ENCODE measurements at places on chromosomes 5 and 9.
A peak's percentile ranks its signal among the peaks of the same experiment; 100 is the strongest.

DNA sequence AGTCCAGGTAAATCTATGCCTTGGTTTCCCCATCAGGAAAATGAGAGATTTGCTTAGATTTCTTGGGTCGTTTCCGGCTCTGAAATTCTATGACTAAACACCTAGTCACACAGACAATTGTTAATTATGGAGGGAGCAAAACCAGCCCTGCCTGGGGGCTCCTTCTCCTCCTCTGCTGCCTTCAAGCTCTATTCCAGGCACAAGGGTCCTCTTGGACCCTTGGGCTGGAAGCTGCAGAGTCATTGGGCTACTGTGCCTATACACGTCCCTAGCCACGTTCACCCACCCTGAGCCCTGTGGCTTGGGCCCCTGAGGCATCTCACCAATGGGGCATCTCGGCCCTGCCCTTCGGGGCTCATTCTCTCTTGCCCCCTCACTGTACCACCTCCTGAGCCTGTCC is 73.8 kb upstream of the TBC1D2 start:
- no peak for DNase-seq

GRCh38 chr5:137401946-137402345 is 97.2 kb downstream of the SPOCK1 start:
- DNase-seq, result peak; percentile 59

DNA sequence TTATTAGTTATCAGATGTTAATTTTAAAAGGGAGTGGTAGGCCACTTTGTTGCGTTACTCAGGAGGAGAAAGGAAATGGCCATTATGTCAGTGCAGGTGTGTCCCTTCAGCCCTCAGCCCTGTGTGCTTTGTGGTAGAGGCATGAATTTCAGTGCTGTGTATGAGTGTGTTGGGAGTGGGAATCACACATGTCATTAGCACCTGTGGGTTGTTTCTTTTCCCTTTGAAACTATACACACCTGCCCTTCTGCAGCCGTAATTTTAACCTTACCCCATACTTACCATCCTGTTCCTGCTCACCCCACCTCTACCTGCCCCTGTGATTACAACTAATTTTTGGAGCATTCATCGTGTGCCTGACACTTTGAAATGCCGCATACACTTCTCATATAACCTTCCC is 156.4 kb downstream of the ARHGAP26 start:
- DNase-seq, result no peak

GRCh38 chr5:104347119-104347708 is 784.6 kb upstream of the NUDT12 start:
- peak; percentile 14 for DNase-seq

- DNase-seq, result no peak
Measured at GRCh38 chr5:90311401-90311800, 98.2 kb downstream of the CETN3 start.

DNA sequence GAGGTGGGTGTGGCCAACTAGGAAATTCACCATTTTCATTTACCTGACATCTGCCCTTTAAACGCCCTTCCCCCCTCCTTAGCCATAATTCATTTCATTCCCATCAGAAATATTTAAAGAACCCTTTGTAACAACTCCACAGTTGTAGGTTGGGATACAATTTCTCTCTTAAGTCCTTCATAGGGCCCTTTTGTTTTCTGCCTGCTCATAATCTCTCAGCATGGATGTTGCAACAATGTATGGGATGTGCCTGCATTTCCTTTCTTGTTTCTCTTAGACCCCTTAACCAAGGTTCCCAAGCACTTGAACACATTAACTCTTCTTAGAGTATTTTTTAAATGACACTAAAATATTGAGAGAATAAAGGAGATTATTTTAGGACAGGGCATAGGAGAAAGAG is 51.7 kb upstream of the MYO10 start:
- no peak for DNase-seq

DNA sequence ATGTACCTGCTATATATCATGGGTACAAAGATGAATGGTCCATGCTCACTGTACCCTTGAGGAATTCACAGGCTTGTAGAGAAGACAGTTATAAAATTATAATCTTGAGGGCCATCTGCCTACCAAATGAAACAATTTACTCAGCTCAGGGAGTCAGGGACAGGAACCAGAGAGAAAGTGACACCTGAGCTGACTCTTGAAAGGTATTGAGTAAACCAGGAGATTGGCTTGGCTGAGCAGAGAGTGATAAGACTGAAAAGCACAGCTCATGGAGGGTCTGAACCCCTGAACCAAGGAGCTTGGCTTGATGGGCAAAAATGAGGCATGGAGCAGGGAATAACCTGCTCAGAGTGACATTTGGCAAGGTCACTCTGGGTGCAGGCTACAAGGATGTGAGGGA is 147.3 kb downstream of the FAM114A2 start:
- DNase-seq, result no peak

DNA sequence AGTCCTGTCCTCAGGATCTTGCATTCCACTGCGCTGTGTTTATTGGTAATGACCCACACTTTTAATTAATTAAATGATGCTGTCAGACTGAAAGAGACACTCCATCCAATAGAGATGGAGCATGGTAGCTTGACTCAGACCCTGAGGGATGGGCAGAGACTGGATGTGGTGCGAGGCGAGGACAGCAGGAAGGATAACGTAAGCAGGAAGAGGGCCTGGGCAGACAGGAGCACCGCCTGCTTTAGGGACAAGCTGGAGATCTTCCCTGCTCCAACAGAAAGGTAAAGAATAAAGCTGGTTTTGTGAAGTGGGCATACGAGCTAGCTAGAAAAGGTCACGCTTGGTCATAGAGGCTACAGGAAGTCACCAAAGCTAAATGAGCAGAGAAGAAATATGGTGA is 3.6 kb upstream of the DOCK8 start:
- no peak for DNase-seq

DNA sequence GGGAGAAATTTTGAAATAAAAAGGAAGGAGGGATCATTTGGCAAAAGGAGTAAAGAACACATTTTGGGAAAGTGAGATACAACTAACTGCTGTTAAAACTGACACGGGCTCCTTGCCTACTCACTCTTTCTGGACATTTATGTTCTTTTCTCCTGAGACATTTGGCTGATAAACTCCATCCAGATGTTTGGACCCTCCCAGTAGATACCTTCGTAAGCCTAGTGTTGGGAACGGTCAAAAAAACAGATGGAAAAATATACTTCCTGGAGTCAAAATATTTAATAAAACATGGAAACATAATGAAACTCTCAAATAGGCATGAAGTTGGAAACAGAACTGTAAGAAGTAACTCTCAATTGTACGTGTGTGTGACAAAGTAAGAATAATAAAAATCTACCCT is 360.1 kb upstream of the RIOK2 start:
- no peak for DNase-seq

DNA sequence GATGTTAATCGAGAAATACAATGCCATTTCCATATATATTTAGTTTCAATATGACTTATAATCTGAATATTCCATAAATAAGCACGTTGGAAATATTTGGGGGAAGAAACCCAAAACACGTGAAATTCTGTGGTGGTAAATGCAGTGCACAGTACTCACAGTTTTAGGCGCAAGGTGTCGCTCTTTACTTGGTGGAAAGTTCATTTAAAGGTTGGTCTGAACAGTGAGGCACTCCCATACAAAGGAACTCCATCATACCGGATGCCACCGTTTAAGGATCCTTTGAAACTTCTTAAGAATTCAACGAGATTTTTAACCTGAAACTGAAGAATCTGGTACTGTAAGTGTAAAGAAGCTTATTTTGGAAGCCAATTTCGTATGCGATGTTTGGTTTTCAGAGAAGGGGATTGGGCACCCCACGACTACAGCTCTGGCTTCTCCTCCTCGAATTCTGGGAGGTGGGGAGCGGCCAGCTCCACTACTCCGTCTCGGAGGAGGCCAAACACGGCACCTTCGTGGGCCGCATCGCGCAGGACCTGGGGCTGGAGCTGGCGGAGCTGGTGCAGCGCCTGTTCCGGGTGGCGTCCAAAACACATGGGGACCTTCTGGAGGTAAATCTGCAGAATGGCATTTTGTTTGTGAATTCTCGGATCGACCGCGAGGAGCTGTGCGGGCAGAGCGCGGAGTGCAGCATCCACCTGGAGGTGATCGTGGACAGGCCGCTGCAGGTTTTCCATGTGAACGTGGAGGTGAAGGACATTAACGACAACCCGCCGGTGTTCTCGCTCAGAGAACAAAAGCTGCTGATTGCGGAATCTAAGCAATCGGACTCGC is at the start of gene PCDHA11:
Gene PCDHA11 (plus strand): TSS at position 237 of the 834 bp plus-strand sequence. CDS start 147 bp downstream, at position 384.
- peak; percentile 83 for DNase-seq

- peak; percentile 53 for DNase-seq
Measured at GRCh38 chr9:97527626-97528528, 26.4 kb downstream of the TMOD1 start.

DNA sequence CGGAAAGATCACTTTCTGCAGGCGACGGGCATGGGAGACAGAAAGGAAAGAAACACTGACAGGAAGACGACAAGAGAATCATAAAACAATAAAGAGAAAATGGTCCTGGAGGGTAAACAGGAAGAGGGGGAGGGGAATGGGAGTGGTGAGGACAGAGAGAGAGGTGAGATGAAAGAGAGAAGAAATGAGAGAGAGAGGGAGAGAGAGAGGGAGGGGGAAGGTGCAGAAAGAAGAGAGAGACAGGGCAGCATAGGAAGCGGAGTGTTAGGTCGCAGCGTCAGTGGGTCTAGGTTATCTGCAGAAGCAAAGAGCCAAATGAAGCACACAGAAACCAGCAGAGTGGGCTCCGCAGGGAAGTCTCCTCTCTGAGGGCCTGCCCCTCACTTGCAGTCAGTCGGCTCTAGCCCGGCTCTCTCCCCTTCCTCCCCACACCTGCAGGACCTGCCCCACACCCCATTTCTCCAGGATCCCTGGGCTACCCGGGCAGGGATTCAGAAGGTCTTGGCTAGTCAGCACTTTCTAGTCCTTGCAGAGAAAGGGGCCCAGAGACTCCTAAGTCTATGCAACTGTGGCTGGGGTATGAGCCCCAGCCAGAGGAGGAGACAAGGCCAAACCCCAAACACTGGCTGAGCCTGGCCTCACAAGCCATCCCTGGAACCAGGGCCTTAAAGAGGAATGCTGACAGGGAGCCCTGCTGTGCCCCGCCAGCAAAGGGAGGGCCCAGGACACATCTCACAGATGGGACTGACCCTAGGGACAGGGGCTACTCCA is 29.7 kb upstream of the MEIKIN start:
- DNase-seq, result no peak

GRCh38 chr5:58582803-58583491 is at the start of gene RAB3C:
Gene RAB3C (plus strand): TSS chr5:58583075. CDS start chr5:58583209, 134 bp downstream.
- peak; percentile 97 for DNase-seq

DNA sequence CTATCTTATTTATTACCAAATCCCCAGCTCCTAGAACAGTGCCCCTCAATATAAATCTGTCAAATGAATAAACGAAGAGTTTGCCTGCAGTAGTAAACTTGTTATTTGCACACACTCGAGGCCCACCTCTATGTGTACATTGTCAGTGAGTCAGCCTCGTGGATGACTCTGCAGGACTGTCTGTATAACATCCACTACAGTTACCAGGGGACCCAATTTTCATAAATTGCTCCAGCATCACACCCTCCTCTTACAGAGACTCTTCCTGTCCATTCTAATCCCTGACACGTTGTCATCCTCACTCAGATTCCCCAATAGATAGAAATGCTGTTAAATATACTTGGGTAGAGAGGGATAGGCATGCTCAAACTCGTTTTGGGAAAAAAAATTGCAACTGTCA is 478.5 kb downstream of the RAB3C start:
- DNase-seq, result no peak

DNA sequence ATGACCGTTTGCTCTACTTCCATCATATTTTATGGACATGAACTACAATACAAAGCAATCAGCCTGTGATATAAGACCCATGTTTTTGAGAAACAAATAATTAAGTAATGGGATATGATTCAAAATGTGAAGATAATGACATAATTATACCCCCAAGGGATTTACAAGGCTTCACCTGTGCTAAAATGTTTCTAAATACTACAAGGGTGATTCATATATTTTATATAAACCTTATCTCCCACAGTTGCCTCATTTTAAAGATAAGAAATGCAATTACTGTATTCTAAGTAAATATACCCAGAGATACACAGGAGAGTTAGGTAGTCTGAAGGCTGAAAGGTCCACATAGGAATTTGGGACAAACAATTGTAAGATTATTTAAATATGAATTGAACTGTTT is 662.0 kb upstream of the CHD1 start:
- DNase-seq, result no peak

GRCh38 chr5:35826554-35826953 is 30.1 kb upstream of the IL7R start:
- no peak for DNase-seq

DNA sequence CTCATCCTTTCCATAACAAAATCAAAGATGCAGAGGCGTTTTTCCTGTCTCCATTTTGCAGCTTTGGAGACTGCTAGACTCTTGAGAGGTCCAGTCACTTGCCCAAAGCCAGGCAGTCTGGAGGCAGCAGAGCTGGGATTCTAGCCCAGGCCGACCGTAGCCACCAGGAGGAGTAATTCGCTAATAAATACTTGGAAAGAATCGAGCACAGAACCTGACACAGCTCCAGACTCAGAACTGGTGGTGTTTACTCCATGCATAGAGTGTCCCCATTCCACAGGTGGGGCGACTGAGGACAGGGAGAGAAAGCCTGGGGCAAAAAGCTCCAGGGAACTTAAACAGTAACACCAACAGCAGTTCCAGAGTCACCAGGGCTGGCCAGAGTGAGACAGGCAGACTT is 10.7 kb upstream of the CERCAM start:
- peak; percentile 56 for DNase-seq

GRCh38 chr9:114906922-114907571 is 23.3 kb downstream of the TNFSF8 start:
- DNase-seq, result peak; percentile 10

DNA sequence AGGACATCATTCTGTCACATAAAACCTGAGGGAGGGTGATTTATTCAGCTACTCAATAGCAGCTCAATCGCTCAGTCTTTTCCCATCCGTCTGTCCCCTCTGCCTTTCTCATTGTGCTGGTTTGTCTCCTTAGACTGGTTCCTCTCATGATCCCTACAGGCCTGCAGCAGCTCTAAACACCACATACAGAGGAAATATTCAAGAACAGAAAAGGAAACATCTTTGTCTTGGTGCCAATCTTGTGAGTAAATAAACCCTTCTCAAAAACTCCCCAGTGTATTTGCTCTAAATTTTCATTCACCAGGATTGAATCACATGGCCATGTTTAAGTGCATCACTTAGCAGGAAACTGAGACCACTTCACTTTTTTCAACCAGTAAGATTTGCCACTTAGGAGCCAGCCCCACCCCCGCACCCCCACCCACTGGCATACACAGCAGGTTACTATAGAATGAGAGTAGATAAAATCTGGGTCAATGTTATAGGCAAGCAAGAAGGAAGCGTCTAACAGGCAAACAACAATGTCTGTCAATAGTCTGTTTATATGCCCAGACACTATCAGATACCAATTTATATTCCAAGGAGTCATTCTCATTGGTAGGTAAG is 895.5 kb upstream of the DMAC1 start:
- DNase-seq, result no peak

Measured in cerebellar cortex (tissue), 1 donor.